ENCODE measurements at places on chromosomes 16 and 17.

GRCh38 chr17:28572259-28573039 lies 1.1 kb upstream of the PIGS start:
- no peak for DNase-seq

- DNase-seq: no peak
Observed at GRCh38 chr17:79246225-79247190, 171.9 kb downstream of the ENGASE start.

DNA sequence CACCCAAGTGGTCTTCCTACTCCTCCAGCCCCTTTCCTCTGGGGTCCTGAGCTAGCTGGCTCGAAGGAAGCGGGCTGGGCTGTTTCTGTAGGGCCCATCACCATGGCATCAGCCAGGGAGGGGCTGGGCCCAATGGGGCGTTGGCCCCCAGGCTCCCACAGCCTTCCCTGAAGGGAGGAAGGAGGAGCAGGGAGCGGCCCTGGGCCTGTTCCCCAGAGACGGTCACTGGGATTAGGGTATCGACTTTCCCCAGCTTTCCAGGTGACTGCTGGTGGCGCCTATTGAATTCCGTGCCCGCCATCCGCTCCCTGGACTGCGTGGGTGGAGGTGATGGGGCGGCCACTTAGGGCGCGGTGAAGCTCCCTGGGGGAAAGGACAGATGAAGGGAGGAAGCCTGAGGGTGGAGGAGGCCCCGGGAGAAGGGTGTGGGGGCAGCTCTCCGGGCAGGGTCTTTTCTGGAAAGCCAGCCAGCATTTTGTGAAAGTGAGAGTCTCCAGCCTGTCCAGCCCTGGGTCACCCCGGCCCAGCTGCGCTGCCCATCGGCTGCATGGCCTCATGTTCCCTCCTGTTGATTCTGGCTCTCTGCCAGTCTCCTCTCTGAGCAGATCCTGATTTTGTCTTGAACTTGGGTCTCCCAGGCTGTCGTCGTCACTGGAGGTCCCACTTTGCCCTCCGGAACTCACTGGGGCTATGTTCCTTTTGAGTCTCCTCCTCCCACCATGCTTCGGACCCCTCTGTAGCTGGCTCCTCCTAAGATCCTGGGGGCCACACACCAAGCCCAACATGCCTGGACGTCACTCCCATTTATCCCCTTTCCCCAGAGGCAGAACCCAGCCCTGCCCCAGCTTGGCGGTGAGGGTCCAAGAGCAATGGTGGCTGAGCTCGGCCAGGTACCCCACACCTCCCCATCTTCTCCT lies 9.8 kb downstream of the NHERF1 start:
- DNase-seq: no peak

- DNase-seq: no peak
Observed at GRCh38 chr16:19522397-19522732, 467 bp upstream of the GDE1 start.

DNA sequence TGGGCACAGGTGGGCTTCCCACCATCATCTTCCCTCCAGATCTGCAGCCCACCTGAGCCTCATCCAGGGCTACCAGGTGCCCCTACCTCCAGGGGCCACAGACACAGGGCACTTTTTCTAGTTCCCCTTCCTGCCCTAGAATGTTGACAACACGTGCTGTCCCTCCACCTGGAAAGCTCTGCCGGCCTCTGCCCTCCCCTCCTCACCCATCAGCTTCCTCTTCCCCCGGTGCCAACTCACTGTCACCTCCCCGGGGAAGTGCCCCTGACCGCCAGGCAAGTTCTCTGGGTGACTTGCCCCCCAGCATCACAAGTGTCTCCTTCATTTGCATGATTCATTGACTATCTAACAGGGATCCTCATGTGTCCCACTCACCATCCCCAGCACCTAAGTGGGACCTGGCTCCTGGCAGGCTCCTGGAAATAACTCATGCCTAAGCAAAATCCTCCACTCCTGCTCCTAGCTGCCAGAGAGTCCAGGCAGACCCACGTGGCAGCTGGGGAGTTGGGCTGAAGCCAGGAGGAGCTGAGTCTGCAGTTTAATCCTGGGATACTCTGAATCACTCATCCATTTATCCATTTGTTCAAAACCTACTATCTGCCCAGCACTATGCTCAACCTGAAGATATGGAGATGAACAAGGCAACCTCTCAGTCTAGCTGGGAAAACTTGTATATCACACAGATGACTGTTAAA lies 304.4 kb downstream of the FOXL1 start:
- no peak for DNase-seq

GRCh38 chr16:85193115-85193493 lies 80.8 kb upstream of the CIBAR2 start:
- DNase-seq: no peak

DNA sequence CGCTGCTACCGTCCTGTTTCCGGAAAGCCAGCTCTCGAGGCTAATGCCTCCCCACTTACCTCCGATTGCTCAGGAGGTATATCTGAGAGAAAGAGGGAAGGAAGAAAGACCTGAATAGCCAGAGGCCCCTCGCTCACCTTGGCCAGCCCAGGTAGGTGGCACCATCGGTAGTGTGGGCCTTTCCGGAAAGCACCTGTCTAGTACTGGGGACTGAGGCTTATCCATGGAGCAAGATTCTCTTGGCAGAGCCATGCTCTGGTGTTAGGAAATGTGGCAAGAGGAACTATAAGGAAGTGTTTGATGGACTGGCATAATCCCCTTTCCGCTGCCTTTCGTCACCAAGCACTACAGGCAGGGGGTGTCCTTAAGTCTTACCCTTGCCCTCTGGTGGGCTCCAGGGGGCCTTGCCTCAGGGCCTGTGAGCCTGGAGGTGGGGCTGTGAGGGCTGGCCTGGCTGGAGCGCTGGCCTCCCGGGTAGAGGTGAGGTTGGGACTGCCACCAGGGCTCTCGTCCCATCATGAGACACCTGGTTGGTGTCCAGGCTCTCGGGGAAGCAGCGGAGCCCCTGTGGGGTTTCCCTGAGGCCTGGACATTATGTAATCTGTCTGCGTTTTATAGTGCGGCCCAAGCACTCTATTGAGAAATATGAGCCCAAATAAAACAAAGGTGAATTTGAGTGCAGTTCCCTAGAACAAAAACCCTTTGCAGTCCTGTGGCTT lies 2.9 kb downstream of the CMIP start:
- DNase-seq: no peak

GRCh38 chr17:42025191-42025579 lies 5.3 kb downstream of the NKIRAS2 start:
- no peak for DNase-seq

DNA sequence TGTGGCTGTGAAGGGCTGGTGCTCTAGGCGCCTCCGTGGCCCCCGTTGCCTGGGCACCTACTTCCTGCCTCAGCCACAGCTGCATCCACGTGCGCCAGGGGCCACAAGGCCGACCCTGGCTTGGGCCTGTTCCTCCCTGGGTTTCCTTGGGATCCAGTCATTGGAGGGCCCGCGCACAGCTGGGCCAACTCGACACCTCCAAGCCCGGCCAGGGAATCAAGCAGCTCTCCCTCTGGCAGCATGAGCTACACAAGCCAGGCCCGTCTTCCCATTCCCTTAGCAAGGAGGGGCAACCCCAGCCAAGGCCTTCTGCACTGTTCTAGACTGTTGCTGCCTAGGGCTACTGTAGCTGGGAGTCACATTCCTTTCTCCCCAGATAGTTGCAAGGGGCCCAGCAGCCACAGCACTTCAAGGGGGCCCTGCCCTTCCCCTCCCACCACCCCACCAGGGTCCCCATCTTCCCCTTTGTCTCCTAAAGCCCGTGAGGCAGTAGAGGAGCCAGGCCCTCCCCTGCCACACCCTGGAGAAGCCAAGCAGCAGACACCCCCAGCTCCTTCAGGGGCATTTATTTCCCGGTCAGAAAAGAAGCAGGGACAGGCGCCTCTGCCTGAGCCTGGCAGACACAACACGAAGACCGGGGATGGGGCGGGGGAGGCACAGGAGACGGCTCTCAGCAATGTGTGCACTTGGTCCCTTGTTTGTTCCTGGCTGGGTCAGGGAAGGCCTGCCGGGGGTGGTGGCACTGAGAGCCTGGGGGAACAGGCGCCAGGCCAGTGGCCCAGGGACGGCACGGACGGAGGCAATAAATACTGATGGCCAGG lies 3.8 kb downstream of the ARHGDIA start:
- no peak for DNase-seq

- DNase-seq: no peak
Observed at GRCh38 chr16:86575754-86576557, 2.4 kb upstream of the FOXL1 start.

DNA sequence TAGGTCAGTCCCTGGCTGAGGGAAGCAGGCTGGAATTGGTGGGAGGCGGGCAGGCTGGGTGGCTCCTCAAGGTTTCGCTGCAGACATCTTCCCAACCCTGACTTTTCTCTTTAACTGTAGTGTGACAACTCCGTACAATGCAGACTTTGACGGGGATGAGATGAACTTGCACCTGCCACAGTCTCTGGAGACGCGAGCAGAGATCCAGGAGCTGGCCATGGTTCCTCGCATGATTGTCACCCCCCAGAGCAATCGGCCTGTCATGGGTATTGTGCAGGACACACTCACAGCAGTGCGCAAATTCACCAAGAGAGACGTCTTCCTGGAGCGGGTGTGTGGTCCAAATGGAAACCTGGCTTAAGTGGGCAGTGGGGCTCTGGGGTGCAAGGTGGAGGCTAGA lies 15.0 kb downstream of the POLR2A start:
- no peak for DNase-seq

GRCh38 chr16:16805809-16806208 lies 426.9 kb downstream of the NPIPA7 start:
- DNase-seq: no peak

DNA sequence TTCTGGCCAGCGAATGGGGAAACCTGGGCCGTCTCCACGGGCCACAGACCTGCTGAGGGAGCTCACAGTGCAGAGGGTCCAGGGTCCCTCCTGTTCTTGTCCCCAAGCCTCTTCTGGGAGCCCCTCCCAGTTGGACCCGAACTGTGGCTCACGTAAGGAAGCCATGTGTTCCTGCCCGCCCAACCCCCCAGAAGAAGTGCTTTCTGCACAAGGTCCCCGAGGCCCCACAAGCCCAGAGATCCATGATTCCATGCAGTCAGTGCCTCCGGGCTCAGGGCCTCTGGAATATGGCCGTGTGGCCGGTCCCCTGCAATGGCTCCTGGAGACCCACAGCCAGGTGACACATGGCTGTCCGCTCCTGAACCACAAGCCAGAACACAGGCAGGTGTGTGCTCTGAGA lies 272.4 kb downstream of the C16orf95 start:
- no peak for DNase-seq

GRCh38 chr16:102060-102855 lies 24.2 kb downstream of the MPG start:
- no peak for DNase-seq

Measured in stimulated activated CD4-positive, alpha-beta T cell treated with anti-CD3 and anti-CD28 coated beads, TNF-alpha, amount 100 ng/mL, for 48 hours (primary cell).